HT1080 (cell line): ENCODE measurements at places on chromosomes 7 and 10.

- no peak for DNase-seq
These were observed 87.1 kb downstream of the NRP1 start for GRCh38 chr10:33247221-33247922.

DNA sequence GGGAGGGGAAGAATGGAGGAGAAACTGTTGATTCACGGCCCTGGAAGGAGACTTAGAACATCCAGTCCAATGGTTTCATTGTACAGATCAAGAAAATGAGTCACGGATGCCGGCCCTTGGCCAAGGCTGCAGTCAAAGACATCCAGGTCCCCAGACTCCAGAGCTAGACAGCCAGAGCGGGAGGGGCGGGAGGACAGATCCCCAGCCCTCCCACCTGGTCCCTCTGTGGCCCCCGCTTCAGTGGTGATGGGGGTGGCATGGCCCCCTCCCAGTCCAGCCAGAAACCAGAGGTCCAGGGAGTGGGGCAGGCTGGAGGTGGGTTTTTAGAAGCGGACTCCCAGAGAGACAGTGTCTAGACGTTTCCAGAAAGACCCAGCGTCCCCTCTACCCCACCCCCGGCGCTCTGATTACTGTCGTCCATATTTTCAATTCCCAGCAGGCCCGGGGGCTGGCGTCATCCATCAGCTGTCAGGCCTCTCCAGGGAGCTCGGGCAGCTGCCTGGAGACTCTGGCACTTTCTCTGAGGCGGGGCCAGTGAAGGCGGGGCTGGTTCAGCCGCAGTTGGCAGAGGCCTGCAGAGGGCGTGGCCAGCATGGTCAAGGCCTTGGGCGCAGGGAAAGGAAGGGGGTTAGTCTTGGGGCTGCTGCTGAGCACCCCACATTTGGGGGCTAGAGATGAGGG is 8.0 kb upstream of the HSPB1 start:
- peak; percentile 92 for DNase-seq

DNA sequence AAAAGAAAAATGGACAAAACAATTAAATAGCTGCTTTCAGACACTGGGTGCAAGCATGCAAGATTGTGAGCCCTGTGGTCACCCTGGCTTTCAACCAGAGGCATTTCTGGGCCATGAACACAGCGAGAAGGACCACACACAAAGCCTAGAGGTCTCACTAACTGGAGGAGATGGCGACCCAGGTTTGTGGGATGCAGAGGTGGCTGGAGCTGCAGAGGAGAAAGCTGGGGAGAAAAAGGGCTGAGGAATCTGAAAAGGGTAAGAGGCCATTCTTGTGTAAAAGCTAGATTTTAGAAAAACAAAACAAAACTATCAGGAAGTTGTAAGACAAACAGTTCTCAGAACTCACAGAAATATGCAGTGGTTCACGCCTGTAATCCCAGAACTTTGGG is 30.1 kb upstream of the PTPRN2 start:
- DNase-seq: no peak

DNA sequence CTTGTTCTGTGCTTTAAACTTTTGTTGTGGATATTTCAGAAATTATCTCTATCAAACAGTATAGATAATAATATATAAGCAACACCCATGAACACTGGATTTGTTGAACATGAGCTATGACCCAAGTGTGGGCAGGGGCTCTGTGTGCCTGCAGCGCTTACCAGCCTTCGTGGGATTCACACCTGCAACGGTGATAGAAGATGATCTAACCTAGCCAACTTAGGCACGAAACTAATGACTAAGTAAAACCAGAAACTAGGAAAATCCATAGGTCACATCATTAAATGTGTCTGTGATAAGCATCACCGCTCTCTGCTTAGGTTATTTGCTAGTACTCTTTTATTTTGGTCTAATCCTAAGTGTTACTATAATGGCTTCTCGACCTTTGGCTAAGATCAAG is 18.0 kb downstream of the SPAG6 start:
- DNase-seq: no peak

DNA sequence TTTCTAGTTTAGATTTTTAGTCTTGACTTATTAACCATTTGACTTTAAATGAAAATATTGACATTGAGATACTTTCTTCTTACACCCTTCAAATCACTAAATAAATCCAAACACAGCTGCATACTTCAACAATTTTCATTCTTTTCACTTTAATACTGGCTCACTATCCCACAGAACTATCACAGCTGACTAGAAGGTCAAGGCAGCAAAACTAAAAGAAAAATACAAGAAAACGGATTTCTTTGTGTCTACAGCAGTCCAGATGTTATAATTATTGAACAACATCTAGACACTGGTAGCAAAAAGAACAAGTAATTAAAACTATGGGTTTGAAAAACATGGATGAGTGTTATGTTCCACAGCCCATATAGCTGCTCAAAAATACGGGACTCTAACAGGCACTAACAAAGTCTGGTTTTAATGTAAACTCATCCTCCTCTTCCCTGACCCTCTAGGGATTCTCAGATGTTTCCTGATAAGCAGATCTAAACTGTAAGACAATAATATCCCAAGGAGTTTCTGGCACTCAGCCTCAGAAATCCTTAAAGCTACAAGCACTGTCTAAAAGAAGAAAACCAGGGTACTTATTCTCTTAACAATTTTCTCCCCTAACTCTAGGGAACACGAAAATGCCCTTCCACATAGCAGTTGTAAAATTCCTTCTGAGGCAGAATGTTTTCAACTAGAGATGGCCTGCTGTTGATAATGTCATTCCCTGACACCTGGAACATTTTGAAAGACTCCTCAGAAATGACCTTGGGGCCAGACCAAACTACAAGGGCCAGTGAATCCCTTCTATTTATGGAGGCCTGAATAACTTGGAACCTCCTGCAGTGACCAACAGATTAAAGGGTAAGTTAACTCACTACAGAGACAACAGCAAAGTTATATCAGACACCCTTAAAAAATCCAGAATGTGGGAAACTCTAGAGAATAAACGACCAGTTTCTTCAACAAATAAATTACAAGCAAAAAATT is 12.8 kb downstream of the DNMBP start:
- no peak for DNase-seq

DNA sequence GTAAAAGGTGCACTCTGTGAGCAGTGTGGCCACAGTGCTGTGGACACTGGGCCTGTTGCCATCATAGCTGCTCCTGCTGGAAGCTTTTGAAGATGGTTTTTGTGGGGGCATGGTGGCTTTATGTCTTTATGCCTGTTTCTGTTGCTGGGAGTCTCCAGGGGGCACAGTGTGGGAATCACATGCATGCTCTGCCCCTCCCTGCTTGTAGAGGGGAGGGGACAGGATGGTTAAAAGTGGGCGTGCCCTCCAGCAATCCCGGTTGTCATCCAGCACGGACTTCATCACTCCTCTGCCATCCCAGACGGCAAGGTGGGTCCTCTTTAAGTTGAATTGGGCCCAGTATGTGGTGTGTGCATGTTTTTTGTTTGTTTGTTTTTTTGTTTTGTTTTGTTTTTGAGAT is 20.2 kb downstream of the OGDH start:
- no peak for DNase-seq

GRCh38 chr10:90288391-90288933 is 569.4 kb downstream of the HTR7 start:
- DNase-seq: peak; percentile 44

DNA sequence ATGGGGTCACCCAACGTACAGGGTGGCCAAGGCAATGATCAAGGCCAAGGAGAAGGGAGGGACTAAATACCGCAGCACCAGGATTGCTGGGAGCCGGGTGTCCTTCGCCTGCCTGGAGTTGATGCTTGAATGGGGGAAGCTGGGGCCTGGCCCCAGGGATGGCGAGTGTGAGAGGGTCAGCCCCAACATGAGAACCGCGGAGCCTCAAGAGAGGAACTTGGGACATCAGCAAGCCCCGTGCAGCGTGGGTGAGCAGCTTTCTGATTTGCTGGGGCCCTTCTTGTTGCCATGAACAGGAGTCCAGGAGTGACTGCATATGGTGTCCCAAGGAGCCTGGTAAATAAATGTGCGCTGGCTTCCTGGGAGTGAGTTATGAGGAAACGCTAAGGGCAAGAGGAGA is 72.8 kb upstream of the PITRM1 start:
- DNase-seq: no peak

- DNase-seq: no peak
These were observed 142.2 kb upstream of the SEMA3A start for GRCh38 chr7:84336766-84337165.

DNA sequence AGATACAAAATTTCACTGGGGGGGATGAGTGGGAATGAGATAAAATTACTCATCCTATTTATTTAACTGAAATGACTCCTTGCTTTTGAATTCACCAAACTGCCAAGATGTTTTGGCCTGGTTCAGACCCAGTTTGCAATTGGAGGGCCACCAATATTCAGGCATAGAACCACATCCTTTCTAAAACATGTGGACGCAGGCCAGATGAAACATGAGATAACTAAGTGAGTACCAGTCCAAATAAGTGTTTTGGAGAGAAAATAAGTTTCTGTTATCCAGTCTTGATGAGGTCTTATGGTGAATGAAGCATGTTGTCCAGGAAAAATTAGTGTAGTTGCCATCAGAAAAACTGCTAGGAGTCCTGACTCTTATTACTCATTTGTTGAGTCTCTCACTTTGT is 36.3 kb upstream of the PDK4 start:
- peak; percentile 56 for DNase-seq

- no peak for DNase-seq
These were observed 4.6 kb downstream of the AQP1 start for GRCh38 chr7:30916255-30916654.

- DNase-seq: no peak
These were observed 216.1 kb downstream of the GLRX3 start for GRCh38 chr10:130352291-130352645.

DNA sequence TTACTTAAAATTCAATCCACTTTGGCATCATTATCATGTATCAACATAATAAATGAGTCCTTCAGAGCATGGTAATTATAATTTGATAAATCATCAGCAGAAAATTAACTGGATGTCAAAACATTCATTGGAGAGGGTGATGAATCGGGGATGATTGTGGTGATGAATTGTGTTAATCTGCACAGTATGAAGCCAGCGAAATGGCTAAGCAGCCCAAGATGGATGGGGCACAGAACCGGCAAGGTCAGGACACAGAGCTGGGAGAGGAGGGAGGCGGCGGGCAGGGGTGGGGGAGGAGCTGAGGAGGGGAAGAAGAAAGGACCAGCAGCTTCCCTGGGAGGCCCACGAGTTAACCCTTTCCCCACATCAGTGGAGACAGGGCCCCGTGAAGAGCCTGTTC is 536.1 kb downstream of the LRMDA start:
- no peak for DNase-seq

GRCh38 chr7:46390042-46390441 is 469.0 kb upstream of the IGFBP3 start:
- DNase-seq: no peak

DNA sequence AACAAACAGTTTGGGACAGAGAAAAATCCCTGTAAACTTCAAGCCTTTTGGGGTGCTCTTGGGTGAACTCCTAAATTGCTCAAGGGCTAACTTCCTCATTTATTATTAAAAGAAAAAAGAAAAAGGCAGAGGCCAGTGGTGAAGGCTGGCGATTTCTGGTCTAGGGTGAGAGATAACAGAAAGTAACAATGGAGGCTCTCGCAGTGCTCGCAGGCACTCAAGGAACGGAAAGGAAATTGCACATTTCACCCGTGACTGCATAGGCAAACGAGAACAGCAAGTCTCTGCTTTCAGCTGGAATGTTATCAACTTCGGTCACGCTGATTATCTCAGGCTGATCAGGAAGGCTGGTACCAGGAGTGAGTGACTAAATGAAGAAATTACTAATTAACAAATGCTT is 70.7 kb downstream of the PRKAG2 start:
- DNase-seq: no peak

DNA sequence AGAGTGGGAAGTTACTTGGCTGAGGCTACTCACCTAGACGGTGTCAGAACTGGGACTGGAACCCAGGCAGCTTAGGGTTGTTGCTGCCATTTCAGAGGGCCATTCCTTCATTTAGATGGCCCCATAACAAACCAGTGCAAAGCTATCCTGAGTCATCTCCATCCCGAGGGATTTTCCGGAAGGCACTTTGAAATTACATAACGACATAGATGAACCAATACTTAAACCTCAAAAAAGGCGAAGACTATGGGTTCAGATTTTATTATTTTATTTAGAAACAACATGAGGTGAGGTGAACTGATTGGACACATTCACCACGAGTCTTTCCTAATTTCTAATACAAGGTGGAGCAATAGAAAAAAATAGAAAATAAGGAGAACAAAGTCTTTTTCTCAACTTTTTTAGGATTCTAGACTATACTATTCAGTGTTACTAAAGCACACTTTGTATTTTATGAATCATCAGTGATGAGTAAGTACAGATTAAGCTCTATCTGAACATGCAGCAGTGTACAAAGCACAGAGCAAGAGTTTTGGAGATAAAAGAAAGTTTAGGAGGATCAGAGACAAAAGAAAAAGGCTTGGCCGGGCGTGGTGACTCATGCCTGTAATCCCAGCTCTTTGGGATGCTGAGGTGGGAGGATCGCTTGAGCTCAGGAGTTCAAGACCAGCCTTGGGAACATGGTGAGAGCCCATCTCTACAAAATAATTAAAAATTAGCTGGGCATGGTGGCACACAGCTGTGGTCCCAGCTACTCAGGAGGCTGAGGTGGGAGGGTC is 79.5 kb upstream of the SVIL start:
- peak; percentile 95 for DNase-seq

- no peak for DNase-seq
These were observed 2.6 kb upstream of the ZNF746 start for GRCh38 chr7:149500201-149500600.

- peak; percentile 94 for DNase-seq
These were observed 1.7 kb downstream of the SCRN1 start for GRCh38 chr7:29987811-29988317.

- peak; percentile 24 for DNase-seq
These were observed 699.9 kb downstream of the INHBA start for GRCh38 chr7:41002741-41003610.

DNA sequence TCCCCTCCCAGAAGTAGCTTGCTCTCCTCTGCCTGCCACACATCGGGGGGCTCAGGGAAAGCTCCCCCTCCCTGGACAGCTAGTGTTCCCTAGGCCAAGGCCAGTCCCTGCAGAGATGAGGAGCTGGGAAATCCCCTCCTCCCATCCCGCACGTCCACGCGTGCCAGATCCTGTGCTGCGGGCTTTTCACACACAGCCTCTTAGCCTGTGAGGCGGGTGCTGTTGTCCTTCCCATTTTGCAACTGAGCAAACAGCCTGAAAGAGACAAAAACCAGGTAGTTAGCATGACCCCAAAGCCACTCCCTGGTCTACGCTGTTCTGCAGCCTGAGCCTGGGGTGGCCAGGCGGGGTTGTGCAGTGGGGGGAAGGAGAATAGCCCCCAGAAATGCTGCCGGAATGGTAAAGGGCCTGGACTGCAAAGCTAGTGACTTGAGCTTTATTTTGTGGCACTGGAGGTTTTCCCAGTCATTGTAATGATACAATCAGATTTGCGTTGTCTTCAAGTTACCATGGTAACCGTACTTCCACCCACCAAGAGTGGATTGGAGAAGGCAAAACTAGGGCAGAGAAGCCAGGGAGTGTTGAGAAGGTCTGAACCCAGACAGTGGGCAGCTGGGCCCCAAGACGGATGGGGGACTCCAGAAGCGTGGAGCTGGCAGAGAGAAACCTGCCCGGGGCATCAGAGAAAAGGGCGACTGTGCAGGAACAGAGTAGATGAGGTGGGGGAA is 98.6 kb upstream of the KCTD7 start:
- DNase-seq: no peak
